ENCODE measurements at places on chromosomes 16 and 17.

GRCh38 chr17:6526362-6527152 lies 29.8 kb downstream of the PITPNM3 start:
- DNase-seq: no peak

- DNase-seq: no peak
These were observed 33.4 kb upstream of the LONP2 start for GRCh38 chr16:48210747-48211146.

- DNase-seq: no peak
These were observed 44.2 kb upstream of the TANC2 start for GRCh38 chr17:62921817-62922216.

GRCh38 chr16:85635545-85636140 lies 22.5 kb downstream of the GSE1 start:
- DNase-seq: no peak

DNA sequence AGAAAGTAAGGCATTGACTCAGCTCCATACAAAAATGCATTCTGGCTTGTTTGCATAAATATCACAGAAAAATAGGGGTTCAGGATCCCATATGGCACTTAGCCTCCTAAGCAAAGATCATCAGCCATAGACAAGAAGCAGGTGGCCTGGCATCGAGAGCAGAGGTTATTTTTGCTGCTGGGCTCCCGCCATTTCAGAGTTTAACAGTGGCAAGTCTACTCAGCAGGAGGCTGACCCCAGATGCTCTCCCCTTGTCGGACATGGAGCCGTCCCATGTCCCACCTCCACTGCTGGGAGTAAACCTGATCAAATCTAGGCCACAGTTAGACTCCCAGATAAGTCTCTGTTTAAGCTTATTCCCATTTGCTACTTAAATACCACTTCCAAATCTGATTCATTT lies 269.1 kb downstream of the FTO start:
- DNase-seq: no peak

GRCh38 chr16:72917051-72917450 lies 130.9 kb downstream of the ZFHX3 start:
- no peak for DNase-seq

DNA sequence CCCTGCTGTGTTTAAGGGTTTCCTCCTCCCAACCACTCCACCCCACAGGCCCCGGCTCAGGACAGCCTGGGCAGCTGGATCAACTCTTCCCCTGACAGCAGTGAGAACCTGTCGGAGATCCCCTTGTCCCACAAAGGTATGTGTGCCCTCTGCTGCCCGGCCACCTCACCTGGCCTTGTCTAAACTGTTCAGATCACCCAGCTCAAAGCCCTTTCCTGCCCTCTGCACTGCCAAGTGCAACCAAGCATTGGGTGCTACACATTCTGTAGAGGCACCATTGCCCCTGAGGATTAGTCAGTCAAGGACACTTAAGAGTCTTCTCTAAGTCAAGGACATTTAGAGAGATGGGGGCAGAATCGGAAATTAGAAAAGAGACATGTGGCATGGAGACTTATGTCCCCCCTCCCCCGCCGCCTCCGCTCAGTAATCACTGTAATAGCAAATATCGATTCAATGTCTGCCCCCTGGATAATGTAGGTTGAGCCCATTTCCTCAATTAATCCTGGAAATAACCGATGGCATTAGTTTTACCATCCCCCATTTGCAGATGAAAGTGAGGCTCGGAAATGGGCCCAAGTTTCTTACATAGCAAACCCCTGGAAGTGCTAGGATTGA lies 8.1 kb downstream of the BTBD17 start:
- DNase-seq: no peak

GRCh38 chr16:48901712-48902374 lies 291.9 kb upstream of the N4BP1 start:
- no peak for DNase-seq

DNA sequence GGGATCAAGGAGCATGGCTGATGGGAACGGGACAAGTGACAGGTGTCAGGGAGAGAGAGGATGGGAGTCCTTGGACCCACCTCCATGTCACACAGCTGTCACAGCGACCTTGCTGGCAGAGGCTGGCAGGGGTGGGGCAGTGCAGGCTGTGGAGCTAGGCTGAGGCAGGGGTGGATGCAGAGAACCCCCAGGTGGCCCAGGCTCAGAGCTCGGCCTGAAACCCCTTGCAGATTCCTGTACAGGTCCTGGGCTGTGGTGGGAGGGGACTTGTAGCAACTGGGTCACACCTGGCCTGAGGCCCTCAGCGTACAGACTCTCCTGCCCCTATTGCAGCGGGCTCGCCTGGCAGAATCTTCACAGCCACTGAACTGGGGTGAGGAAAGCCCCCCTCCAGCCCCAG lies 174.1 kb downstream of the NTN1 start:
- no peak for DNase-seq

DNA sequence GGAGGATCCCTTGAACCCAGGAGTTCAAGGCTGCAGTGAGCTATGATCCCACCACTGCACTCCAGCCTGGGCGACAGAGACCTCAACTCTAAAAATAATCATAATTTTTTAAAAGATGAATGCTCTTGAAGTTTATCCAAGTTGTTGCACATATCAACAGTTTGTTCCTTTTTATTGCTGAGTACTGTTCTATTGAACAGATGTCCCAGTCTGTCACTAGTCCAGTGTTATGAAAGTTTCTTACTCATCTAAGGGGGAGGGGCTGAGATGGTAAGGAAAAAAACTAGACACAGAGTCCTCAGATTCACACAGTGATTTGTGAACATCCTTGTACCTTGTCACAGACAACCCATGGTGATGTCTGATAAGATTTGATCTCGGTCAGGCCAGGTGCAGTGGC lies 3.9 kb downstream of the ACAP1 start:
- DNase-seq: no peak

- no peak for DNase-seq
These were observed 46.5 kb downstream of the AIPL1 start for GRCh38 chr17:6388416-6388815.

DNA sequence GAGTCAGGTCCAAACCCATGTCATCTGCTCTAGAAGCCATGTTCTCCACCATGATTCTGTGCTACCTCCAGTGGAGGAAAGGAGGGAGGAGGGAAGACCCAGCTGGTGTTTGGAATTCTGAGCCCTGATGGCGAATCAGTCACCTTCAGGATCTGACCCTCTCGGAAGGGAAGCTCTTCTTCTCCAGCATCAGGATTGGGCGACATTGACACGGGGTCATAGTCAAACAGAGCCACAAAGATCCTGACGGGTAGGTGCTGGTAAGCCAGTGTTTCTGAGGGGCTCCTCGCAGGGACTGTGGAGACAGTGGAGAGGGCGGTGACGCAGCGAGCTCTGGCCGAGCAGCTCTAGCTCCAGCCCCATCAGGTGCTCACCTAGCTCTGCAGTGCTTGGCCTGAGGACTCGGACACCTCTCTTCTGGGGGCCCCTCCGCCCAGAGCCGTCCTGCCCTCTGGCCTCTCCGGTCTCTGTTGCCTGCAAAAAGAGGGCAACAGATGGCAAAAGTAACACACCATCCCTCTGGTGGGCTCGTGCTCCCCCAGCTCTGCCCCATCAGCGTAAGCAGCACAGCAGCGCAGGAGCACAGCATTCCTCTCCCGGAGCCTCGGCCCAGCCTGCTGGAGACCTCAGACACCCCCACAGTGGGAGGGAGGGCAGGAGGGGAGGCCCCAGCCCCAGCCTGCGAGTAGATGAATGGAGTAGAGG lies 21.0 kb downstream of the TSPOAP1 start:
- no peak for DNase-seq

- DNase-seq: no peak
These were observed 16.6 kb upstream of the C16orf74 start for GRCh38 chr16:85767531-85767930.

- DNase-seq: peak; percentile 40
These were observed 19.1 kb downstream of the TRARG1 start for GRCh38 chr17:1298606-1299005.

- no peak for DNase-seq
These were observed 1.2 kb downstream of the SRR start for GRCh38 chr17:2304931-2305330.

GRCh38 chr16:72066747-72067146 lies 3.7 kb downstream of the HPR start:
- no peak for DNase-seq

GRCh38 chr17:55845385-55845784 lies 94.5 kb downstream of the PCTP start:
- no peak for DNase-seq

DNA sequence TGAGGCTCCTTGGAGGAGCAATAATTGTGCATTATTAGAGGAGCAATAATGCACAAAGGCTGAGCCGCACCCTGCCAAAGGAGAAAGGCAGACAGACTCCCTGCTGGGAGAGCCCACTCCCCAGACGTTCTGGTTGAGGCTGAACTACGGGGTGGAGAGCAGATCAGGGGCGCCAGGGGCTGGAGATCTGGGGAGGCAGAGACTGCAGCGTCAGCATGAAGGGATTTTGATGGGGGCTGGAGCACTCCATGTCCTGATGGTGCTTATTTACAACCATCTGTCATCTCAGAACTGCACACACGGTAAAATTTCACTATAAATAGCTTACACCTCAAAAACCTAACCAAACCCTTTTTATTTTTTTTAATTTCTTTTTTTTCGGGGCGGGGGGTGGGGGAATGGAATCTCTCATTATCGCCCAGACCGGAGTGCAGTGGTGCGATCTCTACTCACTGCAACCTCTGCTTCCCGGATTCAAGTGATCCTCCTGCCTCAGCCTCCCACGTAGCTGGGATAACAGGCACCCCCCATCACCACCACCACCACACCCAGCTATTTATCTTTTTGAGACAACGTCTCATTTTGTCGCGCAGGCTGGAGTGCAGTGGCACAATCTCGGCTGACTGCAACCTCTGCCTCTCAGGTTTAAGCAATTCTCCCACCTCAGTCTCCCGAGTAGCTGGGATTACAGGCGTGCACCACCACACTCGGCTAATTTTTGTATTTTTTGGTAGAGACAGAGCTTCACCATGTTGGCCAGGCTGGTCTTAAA lies 4.3 kb upstream of the C16orf95 start:
- no peak for DNase-seq

GRCh38 chr16:13435873-13436474 lies 484.0 kb upstream of the ERCC4 start:
- DNase-seq: no peak

DNA sequence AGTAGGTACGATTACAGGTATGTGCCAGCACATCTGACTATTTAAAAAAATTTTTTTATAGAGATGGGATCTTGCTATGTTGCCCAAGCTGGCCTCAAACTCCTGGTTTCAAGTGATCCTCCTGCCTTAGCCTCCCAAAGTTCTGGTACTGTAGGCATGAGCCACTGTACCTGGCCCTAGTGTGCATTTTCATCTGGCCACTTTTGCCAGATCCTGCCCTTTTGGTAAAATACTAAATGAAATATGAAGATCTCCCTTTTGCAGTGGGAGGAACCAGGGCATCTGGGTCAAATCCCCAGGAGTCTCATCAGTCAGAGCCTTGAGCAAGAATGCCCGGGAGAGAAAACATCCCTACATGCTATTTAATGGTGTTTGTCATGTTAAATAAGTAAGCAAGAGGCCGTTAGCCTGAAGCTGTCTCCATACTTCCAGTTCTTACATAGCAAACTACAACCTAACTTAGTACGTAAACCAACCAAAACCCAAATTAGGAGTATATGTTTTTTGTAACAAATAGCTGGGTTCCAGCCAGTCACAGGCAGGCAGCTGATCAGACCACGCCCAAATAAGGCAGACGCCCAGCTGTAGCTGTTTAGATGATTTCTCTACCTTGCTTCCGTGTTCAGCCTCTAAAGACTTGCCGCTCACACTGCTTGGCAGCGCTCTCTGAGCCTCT lies 46.5 kb upstream of the CLEC18A start:
- DNase-seq: no peak

GRCh38 chr16:8887952-8888560 lies 5.9 kb downstream of the LITAFD start:
- no peak for DNase-seq

GRCh38 chr17:51740531-51740930 lies 418.0 kb downstream of the CA10 start:
- no peak for DNase-seq

DNA sequence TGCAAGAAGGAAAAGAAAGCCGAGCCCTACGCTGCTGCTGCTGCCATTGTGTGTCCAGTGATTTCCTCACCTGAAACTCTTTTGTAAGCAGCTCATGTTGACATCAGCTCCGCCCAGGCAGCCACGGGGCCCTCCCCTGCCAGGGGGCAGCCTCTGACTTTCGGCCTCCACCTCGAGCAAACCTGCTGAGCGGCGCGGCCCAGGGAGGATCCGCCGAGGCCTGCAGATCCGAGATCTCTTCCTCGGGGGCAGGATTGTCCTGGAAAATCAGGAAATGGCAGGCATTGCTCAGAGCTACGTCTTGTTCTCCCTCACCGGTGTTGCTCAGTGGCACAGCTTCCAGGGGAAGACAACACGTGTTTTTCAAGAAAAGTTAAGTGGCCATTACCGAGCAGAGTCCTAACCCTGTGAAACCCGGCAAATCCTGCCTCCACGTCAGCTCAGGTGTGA lies 35.6 kb upstream of the ZNF750 start:
- no peak for DNase-seq

GRCh38 chr16:31700530-31701388 lies 172.8 kb upstream of the ZNF267 start:
- peak; percentile 85 for DNase-seq

DNA sequence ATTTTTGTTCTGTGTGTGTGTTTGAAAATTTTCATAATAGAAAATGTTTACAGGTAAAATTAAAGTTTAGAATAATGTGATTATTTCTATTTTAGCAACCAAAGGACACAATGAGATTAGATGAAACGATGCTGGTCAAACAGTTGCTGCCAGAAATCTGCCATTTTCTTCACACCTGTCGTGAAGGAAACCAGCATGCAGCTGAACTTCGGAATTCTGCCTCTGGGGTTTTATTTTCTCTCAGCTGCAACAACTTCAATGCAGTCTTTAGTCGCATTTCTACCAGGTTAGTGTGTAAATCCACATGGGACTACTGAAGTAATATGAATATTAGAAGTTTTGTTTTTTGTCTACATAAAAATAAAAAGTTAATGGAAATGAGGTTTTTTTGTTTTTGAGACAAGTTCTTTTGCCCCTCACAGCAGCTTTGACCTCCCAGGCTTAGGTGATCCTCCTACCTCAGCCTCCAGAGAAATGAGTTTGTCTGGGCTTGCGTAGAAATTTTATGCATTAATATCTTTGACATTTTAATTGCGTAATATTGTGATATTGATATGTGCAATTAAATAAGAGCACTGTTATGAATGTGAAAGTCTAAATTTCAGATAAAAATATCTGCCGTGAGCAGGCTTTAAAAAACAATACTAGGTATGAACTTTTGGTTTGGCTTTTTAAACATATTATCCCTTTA lies 68.5 kb downstream of the NF1 start:
- DNase-seq: no peak

GRCh38 chr17:2983255-2983654 lies 80.2 kb downstream of the OR1D5 start:
- no peak for DNase-seq

GRCh38 chr17:20127360-20128035 lies 118.3 kb downstream of the SPECC1 start:
- no peak for DNase-seq

DNA sequence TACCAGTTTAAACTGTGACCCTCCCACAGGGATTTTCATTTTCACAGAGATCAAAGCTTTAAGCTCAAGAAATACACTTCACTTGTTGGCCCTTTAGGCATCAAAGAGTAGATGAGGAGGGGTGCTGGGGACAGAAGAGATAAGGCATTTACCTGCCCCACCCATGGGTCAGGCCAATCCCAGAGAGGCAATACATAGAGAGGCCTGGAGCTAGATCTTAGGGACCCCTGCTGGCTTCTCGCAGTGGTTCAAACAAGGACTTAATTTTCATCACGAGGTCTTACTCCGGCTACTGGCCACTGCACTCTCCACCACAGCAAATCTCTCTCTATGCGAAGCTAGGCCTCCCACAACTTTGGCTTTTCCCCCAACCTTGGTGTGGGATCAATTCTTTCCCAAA lies 46.6 kb downstream of the NOG start:
- DNase-seq: no peak

Data from T follicular helper cell (primary cell).